Daoy (cell line): ENCODE measurements at places on chromosomes 1 and 21.

DNA sequence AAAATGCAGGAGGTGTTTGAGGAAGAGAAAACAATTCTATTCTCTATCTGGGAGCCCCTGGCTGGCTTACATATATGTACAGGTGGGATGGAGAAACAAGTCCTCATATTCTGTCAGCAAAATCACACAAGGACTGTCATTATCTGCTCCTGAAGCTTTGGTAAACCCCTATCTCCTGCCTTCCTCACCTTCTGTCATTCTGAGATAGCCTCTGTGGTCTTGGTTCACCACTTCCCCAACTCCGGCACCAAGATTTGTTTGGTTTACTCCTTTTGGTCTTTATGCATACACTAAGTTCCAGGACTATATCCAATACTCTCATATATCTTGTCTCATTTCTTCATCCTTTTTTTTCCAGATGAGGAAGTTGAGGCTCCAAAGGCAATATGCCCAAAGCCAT lies 551.1 kb downstream of the PLPP3 start:
- DNase-seq: no peak

DNA sequence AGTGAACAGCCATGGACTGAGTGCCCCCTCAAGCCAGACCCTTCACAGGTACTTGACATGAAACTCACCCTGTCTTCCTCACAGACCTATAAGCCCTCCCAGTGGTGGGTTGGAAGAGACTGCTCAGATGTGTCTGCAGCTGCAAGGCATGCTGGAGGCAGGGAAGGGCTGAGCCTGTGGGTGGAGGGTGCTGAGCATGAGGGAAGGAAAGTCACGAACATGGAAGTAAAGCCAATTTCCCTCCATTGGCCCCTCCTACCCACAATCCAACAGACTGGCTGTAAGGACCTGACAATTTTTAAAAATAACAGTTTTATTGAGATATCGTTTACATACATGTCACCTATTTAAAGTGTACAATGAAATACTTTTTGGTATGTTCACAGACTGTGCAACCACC lies 44.1 kb downstream of the RCSD1 start:
- no peak for DNase-seq

- DNase-seq: no peak
Measured at GRCh38 chr1:193156117-193156821, 30.1 kb downstream of the B3GALT2 start.

GRCh38 chr1:244419024-244419423 lies 32.7 kb downstream of the ADSS2 start:
- DNase-seq: no peak

- DNase-seq: peak; percentile 39
Measured at GRCh38 chr1:232599178-232600041, 30.5 kb downstream of the SIPA1L2 start.

DNA sequence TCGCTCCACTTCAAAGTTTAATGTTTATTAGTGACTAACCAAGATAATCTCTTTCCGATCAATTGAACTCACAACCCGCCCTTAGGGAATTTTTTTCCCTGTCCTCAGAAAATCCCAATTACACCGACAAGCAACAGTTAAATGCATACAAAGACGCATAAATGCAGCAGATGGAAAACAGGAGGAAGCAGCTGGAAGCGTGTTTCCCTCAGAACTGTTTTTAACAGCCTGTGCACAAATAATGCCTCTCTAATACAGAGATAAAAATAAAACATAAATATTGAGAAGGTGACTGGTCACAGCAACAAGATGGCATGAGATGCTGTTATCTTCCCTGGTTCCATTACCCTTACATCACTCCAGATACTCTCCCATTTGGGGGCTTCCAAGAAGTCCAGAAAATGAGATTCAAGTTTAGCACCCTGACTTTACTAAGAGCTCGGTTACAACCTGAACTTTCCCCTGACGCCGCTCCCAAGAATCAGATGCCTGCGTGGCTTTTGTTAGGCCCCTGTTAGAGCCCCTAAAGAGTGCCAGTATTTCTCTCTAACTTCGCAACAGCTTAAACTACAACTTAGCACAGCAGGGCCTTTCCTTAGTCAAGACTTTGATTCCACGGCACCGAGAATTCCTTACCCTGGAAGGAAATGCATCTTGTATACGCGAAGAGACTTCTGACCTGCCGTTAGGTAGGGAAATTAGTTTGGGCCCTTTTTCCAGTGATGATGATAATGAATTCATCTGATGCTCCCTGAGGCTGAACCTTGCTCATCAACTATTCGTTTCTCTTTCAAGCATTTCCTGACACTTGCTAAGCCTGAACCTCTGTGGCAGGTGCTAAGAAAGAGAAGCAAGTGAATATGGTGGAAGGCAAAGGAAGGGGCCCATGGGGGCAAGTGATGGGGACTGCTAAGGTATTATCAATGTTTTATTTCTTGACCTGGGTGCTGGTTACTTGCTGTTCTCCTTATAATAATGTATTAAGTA lies 137.7 kb upstream of the SMYD2 start:
- DNase-seq: no peak

DNA sequence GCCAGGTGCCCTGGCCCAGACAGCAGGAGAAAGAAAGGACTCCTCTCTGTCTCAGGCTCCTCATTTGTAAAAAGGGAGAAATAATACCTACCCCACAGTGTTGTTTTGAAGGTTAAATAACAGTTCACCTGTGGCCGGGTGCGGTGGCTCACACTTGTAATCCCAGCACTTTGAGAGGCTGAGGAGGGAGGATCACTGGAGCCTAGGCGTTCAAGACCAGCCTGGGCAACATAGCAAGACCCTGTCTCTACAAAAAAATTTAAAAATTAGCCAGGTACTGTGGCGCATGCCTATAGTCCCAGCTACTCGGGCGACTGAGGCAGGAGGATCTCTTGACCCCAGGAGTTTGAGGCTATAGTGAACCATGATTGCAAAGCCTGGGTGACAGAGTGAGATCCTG lies 2.5 kb upstream of the TMEM200B start:
- DNase-seq: no peak

GRCh38 chr1:31099293-31100032 lies 33.9 kb upstream of the PUM1 start:
- no peak for DNase-seq

DNA sequence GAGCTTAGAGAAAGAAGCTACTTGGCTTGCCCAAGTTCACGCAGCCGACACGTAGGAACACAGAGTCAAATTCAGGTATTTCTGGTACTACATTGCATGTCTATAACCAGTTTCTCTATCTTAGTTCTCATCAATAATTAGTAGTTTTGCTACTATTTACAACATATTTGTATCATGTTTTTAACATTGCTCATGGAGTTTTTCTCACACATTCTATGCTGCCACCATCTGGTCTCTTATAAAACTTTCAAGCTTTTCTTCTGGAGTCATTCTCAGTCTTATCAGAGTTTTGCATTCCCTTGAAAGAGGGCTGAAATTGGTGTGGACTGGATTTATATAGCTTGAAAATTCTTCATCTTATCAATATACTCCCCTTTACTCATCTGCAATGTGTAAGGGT lies 118.8 kb upstream of the PALMD start:
- DNase-seq: no peak

DNA sequence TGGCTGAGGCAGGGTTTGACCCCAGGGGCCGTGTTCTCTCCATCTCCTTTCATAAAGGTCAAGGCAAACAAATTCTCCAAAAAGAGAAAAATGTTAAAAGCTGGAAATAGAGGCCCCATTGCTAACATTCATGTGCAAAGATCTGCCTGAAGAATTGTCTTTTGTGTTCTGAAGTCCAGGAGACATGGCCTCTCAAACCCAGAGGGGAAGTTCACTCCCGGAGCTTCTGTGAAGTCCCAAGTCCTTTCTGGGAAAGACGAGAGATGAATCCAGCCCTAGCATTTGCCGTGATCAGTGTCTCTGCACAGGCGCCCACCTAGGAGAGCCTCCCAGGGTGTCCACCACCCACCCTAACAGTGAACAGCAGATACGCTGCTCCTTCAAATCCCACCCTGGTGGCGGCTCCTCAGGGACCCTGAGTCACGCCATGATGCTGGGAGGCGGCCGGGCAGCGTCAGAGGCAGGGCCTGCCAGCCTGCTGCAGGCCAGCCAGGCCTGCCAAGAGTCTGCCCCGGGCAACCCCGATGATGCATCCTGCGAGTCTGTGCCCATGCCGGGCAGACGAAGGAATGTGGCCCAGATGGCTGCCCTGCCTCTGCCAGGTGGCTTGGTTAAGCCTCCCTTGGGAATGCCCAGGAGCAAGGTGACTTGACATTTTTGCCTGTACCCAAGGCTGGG lies 5.2 kb upstream of the C2CD2 start:
- DNase-seq: peak; percentile 84
